Occipital lobe (tissue), 3 donors: ENCODE measurements at places on chromosomes 1 and 21.

- no peak for DNase-seq
Observed at GRCh38 chr1:184616504-184616903, 138.2 kb downstream of the EDEM3 start.

DNA sequence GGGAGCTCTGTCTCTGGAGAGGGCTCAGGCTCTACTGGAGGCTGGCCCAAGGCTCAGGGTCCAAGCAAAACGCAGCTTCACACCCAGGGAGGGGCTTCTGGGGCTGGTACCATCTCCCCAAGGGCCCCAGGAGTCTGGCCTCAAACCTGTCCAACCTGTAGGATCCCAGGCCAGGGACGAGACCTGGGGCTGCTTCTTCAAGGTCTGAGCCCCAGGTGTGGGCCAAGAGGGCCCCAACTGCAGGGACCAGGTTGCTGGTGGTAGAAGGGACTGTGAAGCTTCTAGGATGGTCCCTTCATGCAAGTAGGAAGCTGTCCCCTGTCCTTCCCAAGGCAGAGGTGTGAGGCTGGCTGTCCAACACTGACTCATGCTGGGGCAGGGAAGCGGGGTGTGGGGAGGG is 7.8 kb upstream of the MMEL1 start:
- no peak for DNase-seq

DNA sequence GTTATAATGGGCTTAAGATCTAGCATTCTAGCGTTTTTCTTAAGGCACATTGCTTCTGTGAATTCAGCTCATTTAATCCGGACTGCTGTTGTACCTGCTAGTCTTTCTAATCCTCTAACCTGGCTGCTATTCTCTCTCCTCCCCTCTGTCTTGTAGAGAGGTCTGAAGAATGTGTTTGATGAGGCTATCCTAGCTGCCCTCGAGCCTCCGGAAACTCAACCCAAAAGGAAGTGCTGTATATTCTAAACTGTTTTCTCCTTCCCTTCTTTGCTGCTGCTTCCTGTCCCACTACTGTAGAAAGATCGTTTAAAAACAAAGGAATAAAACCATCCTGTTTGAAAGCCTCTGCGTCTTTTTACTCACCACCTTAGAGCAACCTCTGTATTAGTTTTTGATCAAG is 37.3 kb downstream of the CDC42 start:
- no peak for DNase-seq

DNA sequence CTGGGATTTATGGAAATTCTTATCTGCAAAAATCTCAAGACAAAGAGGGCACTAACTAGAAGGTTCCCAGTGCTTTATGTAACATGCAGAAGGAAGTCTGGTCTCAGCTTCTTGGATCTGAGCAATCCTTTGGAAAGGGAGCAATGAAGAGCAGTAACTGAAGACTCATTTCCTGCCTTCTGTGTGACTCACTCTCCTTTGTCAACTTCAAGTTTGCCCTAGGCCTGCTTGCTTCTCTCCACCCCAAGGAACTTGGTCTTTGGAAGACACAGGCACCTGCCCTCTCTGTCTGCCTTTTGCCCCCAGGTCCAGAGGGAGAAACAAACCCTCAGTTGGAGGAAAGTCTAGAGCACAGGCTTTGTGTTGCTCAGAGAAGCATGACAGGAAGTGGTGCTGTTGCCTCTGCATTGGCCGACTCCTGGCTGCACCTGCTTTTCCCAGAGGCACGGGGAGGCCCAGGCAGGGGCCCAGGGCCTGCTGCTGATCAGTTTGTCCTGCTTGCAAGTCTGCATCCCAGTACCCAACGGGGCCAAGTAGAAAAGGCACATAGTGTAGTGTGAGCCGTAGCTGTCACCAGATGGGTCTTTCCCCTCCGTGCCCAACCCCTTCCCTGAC is 137.2 kb downstream of the DHRS3 start:
- DNase-seq = no peak

DNA sequence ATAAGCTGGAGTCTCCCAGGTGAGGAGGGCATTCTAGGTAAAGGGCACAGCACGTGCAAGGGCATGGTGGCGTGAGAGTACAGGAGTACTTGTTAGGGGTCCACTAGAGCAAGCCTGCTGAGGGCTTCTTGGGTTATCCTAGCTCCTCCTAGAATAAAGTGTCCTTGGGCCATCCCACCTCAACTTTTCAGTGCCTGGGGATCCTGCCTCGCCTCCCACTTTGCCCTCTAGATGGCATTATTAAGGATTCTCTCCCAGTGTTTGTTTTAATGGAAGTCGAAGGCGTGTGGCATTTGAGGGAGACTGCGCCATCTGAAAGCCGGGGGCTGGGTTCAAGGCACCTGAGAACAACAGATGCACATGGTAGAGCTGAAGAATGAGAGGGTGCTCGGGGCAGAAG is 74.5 kb upstream of the SELENON start:
- DNase-seq = no peak

- no peak for DNase-seq
Observed at GRCh38 chr1:40662864-40663263, 2.6 kb downstream of the RIMS3 start.

DNA sequence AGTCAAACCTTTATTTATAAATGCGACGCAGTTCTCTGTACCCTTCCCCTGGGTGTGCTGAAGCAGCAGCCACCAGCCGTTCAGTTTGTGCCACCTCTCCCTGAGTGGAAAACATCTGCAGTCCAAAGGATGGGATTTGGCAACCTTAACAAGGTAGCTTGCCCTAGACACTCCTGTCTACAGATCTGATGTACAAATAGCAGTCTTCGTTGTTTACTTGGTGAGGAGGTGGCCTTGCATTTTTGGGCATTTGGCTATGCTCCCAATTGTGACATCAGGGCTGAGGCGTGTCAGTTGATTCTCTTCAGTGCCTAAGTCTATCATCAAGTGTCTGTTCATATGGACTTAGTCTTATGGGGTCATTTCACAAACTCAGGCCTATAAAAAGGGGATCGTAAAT is 59.8 kb downstream of the KDM1A start:
- DNase-seq = no peak

DNA sequence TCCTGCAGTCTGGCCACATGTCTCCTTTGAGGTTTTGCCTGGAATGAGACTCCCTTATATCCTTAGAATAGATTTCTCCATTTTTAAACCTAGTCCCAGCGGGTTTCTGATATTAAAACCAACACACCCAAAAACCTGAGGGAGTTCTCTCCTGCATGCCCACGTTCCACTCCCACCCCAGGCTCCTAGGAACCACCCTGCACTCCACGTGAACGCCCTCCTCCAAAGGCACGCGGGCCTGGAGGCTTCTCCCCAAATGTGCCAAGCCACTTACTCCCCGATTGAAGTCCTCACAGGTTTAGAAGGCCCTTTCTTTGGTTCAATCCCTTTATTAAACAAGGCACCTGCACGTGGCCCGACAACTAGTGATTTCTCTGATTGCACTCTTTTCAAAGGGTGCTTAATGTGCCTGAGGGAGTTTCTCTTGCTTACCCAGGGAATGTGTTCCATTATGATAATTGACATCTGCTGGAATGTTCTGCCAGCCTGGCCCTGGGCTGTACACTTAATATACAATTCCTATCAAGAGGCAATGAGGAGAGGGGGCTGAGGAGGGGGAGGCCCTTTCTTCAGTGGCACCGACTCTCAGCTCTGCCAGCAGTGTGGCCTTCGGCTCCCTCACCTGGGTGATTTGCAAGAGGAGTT is 104.3 kb upstream of the ADAR start:
- DNase-seq = no peak

DNA sequence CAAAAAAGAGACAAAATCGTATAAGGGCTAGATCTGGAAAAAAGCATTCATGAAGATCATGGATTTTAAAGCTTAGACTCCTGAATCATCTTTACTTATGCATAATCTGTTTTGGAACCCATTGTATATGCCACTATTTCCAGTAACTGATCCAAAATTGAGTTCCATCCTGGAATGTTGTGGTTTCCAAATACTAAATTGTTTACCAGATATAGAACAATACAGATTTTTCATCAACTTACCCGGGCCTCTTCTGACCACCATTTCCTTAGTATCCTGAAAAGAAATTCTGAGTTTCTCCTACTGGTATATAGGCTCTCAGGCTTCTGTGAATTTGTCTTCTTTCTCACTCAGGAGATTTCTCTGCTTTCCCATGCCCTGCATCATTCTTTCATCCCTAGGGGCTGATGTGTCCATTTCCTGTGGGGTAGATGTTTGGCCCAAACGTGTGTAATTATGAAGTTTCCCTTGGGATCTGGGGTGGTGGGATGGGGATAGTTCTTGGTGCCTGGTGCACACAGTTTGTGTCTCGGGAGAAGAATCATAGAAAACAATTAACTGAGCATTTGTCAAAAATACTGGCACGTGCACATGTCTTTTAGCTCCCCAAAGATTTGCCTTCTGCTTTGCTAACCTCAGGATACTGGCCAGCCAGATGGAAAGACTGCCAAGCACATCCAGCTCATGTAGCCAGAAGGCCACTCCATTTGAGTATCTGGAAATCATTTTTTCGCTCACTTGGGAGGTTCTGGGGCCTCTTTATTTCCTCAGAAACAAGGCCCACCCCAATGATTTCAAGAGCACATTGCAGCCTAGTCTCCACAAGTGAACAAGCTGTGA is 127.8 kb downstream of the NTMT2 start:
- DNase-seq = no peak

DNA sequence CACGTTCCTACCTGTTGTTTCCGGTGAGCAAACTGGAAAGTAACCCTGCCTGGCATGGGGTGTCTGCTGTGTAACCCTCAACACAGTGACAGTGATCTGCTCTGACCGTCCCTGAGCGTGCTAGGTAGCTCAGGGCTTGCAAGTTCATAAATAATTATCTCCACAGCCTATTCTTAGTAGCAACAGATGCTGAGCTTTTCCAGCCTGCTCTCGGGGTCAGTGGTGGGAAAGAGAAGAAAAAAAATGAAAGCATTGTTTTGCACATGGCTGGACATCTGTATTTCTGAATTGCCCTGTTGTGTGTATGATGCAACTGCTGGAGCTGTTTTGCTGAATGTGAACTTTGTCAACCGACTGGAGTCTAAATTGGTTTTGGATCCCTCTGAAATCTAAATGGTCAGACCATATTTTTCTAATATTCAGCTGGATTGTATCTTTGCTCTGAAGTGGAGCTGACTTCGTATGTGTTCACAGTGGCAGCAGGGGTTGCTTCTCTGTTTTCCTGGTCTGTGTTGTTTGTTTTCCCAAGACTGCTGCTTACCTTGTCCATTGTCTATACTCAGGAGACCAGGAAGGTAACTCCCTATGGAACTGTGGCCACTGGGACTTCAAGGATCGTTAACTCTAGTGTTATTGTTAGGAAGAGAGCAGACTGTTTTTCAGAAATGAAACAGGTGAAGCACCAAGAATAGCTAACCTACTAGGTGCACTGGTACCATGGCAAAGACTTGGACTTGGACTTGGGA is 27.0 kb downstream of the TGFB2 start:
- no peak for DNase-seq

GRCh38 chr1:113935970-113936369 is 6.8 kb downstream of the HIPK1 start:
- DNase-seq = no peak

DNA sequence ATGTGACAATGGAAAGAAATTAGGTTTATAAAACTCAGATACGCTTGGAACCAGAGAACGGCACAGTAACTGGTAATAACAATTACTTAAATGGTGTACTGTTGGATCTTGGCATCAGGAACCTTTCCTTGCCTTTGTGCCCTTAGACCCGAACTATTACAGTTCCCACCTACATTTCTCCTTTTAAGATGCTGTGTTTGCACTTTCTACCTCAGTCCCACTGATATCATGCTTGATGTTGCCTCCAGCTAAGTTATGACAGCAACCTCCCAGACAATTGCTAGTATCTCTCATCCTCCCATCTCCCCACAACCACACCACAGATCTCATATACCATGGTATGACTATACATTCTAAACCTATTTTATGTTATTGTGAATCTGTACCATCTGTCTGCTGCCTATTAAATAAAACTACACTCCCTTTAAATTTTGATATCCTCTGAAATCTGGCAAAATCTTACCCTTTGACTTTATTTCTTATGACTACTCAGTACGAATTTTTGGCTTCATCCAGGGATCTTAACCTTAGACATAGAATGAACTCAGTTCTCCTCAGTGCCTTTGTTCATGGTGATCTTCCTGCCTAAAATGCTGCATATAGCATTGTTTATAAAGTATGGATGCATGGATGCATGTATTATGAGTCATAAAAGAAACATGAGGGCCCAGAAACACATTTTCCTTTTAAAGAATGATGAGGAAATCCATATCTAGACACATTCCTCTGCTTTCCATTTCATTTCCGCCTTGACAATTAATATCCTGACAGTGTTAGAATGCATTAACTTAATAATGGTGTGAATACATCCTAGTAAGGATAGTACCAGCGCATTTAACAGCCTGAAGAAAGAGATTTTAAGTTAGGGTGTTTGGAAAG is 64.1 kb downstream of the LRRC8D start:
- DNase-seq = no peak

DNA sequence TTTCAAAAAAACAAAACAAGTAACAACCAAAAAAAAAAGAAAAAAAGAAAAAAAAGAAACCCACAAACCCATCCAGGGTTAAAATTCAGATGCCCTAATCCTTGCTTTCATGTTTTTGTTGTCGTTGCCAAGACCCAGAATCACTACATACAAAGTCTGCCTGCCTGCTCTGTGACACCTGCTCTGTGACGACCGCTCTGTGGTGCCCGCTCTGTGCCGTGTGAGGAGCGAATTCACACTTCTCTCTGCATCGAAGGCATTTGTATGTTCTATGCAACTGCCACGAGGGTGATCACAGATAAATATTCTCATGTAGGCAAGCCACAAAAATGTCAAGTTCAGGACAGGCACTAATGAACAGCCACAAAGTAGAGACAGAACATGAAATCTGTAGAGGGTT is 178.6 kb downstream of the SLC45A1 start:
- DNase-seq = no peak

DNA sequence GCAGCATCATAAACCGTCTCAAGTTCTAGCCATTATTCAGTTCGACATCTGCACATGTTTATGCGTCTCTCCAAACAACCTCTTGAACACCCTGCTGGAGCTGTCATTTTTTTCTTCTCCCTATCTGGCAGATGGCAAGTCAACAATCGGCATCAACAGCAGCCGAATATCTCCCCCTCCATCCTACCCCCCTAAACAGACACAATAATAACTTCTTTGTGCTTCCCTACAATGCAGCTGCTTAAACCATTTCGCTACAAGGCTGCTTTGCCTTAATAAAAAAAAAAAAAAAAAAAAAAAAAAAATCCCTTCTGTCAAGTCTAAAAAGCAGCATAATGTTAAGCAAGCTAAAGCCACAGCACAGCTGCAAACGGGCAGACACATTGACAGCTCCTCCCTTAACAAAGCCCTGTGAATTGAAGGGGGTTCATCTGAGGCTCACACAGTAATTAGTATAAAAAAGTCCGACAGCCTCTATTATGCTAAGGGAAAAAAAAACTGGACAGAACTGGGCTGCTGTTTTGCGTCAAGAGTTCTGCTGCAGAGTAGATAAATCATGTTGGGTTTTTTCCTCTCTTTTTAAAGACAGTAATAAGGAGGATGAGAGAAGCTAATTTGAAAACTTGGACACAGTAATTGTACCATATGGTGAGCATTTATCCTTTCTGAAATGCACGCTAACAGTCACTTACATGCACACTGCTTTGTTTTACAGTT is 136.4 kb downstream of the AKT3 start:
- peak; percentile 48 for DNase-seq
